Ovary (tissue), 10 donors: ENCODE measurements at places on chromosomes 7 and 10. TPM values are rescaled to one million over a fixed set of nuclear protein-coding genes. Genes with fewer than 3 reads are reported as not detected.

GRCh38 chr7:128210590-128211570, 30.2 kb upstream of the LEP start:
- no peak for DNase-seq

GRCh38 chr7:149422162-149422913, 38.5 kb downstream of the ZNF777 start:
- DNase-seq: peak; percentile 71

GRCh38 chr7:39826166-39826565, 123.9 kb upstream of the CDK13 start:
- no peak for DNase-seq

GRCh38 chr10:58514111-58514770, 1.6 kb downstream of the BICC1 start:
- no peak for DNase-seq

DNA sequence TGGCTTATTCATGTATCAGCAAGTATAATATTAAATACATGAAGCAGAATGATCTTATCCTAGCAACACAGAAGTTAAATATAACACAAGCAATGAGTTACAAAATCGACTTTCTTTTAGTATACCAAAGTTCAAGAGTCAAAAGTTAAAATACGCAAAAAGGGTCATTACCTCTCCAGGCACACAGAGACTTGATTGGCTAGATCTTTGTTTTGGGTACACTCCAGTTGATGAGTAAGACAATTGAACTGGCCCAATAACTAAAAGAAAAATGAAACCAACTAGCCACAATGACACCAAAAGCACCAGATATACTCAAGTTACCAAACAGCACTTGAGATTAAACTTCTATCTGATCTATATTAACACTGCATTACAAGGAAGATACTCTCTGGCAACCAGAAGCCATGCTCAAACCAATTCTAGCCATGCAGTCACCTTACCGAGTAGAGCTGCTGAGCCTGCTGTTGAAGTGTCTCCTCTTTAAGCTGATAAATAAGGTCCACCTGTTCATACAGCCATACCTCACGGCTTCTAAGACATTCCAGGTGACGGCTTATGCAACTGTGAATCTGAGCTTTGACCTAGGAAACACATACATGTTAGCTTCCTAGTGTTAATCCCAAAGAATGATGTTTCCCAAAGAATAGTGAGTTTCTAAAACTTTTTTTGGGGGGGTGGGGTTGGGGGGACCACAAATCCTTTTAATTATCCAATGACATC, 15.6 kb downstream of the NCOA4 start:
- DNase-seq: no peak

DNA sequence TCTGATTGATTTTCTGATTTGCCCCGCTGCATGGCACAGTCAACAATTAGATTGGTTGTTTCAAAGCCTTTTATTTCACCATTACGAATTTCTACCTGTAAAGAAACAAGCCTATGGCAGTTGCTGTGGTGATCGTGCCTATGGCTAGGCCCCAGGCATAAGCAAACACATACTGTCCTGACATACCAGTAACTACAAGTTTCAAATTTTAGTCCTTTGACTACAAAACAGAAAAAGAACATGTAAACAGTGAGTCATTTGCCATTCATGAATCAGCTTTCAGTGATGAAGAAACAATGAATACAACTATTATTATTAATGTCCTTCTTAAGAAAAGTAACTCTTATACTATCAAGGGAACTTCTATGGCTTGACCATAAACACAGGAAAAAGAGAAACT, 168.0 kb upstream of the LRRN3 start:
- DNase-seq: no peak

DNA sequence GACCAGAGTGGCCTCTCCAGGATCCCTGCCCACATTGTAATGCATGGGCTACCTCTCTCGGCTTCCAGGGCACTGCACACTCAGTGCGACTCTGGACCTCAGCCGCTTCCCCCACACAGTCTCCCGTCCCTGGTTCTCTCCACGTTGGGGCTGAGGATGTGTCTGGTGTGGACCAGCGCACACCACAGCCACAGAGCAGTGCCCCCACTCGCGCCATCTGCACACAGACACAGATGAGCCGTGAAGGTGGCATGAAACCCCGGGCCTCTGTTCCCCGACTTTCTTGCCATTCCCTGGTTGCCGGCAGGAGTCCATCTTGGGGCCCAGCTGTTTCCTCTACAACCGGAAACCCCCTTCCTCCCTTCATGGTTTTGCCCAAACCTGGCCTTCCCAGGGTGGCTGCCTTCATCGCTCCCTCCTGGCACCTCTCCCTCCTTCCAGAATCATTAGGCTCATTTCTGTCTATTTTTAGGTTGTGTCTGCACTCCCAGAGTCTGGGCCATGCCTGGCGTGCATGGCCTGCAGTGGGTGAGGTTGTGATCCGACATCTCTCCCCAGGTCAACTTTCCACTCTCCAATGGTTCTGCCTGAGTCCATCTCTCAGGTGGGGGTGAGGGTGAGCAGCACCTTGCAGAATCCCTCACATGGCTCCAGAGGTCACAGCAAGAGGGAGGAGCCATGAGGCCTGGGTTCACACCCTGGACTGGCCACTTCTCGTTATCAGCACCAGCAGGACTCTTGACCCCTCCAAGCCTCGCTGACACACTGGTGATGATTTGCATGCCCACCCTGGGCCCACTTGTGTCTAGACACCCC, 10.1 kb downstream of the RASGEF1A start:
- DNase-seq: peak; percentile 5

The IL2RA gene
- total RNA-seq: 1.3 TPM

The ZNF655 gene
- 63.5 TPM for total RNA-seq
